ENCODE measurements at places on chromosomes 5 and 9.

DNA sequence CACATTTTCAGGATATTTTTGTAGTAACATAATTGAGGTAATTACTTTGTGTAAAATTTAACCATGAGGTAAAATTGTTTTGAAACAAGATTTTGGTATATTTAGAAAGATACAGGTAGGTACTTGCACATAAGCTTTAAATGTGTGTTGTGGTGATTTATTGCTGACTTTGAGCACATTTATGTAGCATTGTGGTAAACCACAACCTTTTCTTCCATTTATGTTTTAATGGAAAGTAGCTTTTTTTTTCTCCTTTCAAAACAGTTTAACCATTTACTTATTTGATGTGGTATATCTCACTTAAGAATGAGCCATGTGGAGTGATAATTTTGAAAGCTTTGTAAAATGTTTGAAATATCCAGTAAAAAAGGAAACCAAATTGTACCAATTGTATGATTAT, 35.6 kb downstream of the FCHO2 start:
- no peak for DNase-seq

GRCh38 chr9:89887286-89887685, 282.5 kb downstream of the GADD45G start:
- DNase-seq: no peak

- no peak for DNase-seq
Observed at GRCh38 chr9:111236332-111236731, 93.7 kb downstream of the OR2K2 start.

- peak; percentile 60 for DNase-seq
Observed at GRCh38 chr5:145341842-145342241, 493.3 kb downstream of the PRELID2 start.

DNA sequence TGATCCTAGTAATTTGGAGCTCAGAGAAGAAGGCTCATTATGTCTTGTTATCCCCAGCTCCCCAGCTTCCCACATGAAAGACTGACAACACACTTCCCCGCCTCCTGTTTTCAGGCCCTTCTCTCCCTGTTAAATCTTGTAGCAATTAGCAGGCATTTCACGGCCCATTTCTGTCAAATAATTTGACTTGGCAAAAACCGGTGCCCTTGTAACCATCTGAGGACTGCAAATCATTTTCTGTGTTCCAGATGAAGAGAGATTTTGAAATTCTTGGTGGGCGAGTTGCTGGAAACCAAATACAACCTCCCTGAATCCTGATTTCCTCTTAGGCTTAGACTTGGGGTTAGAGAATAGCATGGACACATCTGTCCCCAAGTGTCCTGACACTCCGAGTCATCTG, 109.7 kb downstream of the MSX2 start:
- DNase-seq: no peak

DNA sequence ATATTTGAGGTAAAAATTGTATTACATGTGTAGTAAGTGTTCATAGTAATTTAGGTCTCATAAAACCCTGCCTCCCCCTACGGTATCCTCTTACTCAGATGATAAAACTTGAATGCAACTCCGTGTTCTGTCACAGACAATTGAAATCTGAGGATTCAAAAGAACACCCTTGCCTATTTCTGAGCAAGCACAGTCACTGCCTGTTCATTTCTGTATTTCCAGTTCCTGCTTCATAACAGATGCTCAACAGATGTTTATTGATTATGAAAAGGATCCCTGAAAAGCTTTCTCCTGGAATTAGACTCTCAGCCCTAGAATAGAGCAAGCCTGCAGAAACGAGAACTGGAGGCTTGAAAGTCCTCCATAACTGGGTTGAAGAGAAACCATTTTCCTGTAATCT, 144.1 kb upstream of the SPEF2 start:
- no peak for DNase-seq

GRCh38 chr5:149289301-149289700, 17.6 kb downstream of the AFAP1L1 start:
- no peak for DNase-seq

DNA sequence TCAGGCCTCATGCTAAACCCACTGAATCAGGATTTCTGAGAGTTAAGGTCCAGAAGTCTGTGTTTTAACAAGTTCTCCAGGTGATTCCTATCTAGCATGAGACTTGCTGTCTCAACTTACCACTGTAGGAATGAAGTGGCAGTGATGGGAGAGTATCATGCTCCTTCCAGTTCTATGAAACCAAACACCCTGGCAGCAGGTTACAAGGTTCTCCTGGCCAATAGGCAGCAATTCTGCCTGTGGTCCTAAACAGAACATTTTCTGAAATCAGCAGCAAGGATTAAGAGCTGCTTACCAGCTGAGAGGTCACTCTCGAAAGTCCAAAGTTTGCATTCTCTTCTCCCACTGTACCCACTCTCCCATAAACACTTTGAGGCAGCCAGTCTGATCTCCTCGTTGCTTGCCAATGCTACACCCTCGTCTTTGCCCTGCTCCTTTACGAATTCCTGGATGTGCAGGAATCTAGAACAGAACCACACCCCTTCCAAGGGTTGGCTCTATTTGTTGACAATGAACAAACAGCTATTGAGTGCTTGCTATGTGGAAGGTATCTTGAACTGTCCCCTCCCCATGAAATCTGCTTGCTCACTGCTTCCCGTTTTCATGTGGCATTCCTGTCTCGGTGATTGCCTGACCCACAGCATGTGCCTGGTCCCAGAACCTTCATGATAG, 100.5 kb downstream of the TMEM174 start:
- no peak for DNase-seq

- no peak for DNase-seq
Observed at GRCh38 chr5:53930457-53930856, 370.0 kb downstream of the NDUFS4 start.

DNA sequence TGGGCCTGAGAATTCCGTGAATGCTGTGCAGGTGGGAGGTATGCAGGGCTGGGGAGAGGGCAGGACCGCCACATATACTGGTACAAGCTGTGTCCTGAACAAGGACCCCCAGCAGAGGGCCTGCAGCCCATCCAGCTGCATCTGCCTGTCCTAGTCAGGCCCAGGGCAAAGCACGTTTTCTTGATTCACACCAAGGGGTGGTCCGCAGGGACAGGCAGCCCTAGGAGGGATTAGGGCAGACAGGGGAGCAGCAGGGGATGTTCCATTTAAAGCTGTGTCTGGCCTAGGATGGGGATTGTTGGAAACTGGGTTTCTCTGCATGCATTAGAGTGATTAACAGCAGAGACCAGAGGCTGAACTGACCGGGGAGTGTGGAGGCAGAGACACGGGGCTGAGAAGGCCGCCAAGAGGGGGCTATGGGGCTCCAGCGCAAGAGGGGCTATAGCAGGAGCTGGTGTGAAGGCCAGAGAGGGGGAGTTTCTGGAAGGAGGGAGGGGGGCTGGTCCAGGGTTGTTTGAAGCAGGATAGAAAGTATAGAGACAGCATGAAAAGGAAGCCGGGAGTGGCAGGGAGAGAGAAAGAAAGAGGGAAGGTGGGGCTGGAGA, 2.7 kb downstream of the GRM6 start:
- DNase-seq: no peak

DNA sequence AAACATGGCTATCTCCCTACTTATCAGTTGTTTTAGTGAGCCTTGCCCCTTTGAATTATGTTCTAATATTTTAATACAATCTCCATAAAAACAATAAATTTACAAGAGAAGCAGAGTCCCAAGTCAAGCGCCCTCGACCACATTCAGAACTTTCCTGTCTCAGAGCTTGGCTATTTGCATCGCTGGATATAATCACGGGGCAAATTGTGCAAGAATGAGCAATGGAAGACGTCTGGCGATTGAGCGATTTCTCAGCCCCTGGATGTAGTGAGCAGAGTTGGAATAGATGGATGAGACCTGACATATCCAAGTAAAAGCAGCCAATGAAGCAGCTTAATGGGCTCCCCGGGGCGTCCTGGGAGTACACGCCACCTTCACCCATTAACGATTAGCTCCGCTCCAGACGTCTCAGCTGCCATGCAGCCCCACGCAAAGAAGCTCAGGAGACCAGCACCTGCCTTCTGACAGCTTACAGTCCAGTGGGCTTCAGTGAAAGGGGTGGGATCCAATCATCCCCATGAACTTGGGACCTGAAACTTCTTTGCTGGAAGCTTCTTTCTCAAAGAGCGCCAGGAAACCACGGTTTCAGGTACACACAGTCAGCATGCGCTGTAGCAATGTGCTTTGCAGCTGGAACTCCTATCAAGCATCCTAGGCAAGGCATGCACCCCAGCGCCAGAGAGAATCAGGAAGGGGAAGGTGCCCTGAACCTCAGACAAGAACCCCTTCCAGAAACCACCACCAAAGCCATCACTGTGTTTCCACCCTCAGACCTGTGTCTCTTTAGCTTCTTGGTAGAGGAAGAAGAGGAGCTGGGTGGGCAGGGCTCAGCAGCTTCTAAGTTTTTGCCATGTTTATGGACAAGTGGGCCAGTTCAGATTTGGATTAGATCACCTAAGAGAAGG, 92.0 kb upstream of the IRX4 start:
- no peak for DNase-seq

DNA sequence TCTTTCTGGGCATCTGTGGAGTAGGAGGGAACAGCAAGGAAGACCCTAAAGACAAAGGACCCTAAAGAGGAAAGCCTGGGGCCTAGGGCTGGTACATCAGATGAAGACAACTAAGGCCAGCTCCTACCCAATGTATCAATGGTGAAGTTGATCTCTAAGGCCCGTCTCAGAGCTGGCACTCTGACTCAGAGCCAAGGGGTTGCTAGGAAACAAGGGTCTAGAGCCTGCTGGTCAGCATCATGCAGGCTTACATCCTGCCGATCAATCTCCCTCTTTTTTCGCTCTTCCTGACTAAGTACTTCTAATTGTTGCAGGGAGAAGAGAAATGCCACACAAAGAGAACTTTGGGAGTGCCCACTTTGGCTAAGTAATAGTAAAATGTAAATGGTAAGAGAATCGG, 26.2 kb downstream of the TRIM32 start:
- no peak for DNase-seq

DNA sequence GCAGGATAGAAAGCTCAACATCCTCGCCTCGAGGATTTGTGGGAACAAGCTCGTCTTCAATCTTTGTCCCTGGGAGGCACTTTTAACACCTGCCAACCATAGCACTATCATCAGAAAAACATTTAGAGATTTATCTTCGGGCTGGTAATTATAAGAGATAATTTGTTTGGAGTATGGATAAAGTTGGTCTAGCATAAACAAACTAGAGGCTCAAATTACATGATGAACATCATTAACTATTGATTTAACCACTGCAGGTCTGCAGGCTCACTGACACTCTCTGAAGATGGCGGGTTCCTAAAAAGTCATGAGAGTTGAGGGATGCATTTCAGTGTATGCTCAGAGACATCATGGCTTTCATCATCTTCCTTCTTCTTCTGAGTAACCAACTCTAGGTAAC, 25.8 kb upstream of the PCA3 start:
- no peak for DNase-seq

DNA sequence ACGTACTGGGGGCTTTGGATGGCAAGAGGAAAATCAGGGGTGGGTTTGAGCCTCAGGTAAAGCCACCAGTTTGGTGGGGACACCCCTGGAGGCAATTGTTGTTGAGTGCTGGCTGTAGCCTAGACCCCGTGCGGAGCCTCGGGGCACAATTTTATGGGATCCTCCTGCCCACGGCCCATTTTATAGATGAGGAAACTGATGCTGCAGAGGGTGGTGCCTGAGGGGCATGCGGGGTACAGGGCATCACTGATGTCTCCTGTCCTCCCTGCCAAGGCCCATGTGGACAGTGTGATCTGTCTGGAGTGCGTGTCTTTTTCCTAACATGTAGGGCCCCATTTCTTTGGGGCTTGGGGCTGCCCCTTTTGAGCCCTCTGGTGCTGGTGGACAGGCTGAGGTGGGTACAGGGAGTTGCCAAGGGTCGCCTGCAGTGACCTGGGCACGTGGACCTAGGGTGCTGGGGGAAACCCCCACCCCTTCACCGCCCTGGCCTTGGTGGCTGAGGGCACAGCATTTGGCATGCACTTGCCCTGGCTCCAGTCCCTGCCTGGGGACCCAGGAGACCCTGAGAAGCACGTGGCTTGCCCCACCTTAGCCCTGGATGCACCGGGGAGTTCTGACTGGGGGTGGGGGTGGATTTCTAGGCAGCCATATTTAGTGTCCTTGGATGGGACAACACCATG, 22.1 kb downstream of the WNK2 start:
- DNase-seq: no peak

DNA sequence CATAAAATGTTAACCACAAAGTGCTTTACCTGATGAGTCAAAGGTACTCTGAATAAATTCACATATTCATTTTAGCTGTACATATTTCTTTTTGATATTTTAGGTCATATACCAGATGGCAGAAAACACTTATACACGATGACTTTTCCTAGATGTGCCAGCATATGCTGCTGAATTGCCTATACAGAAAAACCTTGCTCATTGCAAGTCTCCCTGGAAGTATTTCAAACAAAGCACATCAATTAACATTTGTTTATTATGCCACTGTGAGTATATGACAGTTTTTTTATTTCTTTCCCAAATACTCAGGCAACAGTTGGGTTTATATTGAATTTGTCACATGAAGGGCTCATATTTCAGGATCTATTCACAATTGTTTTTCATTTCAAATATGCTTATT, 180.8 kb downstream of the TMEM232 start:
- DNase-seq: no peak

DNA sequence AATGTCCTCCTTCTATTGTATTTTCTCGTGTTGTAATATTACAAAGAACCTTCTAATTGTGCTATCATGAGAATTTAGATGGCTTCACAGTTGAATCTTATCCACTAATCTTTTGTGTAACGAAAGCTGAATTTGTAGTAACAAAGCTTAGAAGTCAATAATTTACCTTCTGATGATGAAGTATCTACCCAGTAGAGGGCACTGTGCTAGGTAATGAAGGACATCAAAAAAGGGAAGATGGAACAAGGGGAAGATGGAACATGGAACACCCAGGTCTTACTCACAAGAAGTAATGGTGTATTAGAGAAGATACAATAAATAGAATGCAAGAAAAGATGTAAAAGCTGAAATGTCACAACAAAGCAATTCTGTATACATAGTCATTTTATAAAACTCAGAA, 131.0 kb upstream of the CCNG1 start:
- no peak for DNase-seq

DNA sequence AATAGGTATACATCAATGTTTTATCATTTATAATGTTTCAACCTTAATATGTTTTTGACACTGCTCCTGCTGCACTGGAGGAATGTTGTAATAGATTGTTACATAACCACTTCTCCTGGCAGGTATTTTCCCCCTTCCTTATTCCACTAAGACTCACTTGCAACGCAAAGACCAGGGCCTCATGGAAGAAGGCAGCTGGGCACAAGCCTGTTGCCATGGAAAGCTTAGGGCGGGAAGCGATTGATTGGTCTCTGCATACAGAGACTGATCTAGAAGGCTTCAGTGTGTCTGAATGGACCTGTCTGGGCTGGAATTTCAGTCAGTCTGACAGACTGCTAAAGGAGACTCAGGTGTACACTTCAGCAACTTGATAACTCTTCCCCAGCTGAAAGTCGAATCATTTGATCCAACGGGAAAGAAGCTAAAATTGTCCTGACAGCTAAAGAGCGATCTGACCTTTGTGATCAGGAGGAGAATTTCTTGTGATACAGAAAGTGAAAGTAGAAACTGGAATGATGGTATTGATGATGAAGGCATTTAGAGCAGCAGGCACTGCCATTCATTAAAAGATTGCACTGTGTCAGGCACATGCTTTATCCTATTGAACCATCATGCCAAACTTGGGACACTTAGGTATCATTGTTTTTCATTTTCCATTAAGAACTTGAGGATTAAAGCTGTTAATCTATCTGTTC, 65.1 kb downstream of the GRIA1 start:
- no peak for DNase-seq
